ENCODE measurements at places on chromosomes 1 and 21. TPM values are rescaled to one million over a fixed set of nuclear protein-coding genes. Genes with fewer than 3 reads are reported as not detected.

S100A8 gene
- total RNA-seq: 9.9 TPM

C1orf226 gene
- total RNA-seq: 3.3 TPM

KCNE2 gene
- not detected for total RNA-seq

IL20 gene
- total RNA-seq: not detected

HES4 gene
- 55.3 TPM for total RNA-seq

CALML6 gene
- not detected for total RNA-seq

ANKRD65 gene
- 9.3 TPM for total RNA-seq

MEGF6 gene
- 11.2 TPM for total RNA-seq

DNA sequence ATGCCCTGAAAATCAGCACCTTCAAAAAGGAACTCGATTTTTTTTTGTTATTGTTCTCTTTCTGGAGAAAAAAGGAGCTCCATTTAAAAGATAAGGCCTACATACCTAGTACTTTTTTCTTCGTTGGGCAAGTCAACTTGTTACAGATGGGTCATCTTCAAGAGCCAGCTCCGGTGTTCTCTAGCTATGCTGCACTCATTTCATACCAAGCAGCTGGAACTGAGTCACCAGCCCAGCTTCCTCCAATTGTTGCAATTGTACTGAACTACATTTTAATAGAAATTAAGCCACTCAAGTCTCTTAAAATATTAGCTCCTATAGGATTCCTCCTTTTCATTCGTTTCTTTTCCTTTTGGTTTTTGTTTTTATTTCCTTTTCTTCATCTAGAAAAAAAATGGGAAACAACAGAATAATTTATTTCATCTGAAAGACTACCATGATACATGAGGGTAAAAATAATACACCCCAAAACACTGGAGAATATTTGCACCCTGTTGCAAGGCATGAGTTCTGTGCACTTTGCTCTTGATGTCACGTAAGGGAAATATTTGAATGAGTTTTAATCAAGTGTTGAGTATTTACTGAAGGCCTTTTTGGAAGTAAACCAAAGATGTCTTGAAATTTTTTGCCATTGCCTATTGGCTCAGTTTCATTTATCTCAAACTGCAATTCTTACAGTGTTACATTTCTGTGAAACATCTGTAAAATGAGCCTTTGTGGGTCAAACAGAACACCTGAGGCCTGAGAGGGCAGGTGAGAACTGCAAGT is 60.5 kb downstream of the CLIC4 start:
- no peak for DNase-seq

DNA sequence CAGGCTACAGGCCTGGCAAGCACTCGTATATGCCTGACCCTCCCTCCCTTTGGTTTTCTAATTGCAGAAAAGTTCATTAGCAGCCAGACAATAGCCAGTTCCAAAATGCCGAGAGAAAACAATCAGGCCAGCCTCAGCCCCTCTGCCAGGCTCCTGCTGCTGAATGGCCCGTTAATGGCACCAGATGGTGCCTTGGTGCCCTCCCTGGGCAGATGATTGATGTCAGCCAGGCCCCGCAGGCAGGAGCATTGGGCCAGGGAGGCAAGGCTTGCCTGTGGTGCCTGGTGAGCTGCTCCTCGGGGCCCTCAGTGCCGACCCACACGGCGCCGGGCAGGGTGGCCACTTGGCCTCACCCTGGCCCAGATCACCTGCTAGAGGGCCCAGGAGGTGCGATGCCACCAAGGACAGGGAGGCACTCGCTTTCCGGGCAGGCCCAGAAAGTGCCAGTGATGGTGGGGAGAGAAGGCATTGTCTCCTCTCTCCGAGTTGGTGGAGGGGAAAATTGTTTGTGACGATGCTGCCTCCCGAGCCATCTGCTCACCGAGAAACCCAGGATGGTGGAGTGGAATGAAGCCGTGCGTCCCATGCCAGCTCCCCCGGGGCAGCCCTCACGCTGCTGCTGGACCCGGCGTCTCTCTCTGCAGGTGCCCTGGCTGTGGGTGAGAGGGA is 28.1 kb downstream of the QSOX1 start:
- no peak for DNase-seq

DNA sequence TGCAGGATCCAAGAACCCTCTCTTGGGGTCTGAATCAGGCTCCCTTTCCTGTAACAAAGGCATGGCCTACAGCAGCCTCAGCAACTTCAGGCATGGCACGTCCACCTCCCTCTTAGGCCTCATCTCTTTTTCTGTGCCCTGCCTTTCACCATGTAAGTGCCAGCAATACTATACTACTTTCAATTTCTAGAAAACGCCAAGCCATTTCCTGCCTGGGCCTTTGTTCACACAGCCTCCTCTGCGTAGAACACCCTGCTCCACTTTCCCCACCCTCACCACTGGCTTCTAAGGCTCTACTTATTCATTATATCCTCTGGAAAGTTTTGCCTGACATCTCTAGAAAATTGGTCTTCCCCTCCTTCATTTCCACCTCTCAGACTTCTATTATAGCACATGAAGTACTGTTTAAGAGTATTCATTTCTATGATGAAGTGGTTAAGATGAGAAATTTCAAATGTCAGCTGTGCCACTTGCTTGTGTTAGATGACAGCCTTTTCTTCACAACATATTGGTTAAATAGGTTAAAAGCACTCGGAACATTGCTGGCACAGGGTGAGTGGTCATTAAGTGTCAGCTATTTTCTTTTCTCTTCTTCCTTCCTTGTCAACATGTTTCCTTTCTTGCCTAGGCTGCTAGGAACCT is 41.6 kb upstream of the VWA5B1 start:
- no peak for DNase-seq

DNA sequence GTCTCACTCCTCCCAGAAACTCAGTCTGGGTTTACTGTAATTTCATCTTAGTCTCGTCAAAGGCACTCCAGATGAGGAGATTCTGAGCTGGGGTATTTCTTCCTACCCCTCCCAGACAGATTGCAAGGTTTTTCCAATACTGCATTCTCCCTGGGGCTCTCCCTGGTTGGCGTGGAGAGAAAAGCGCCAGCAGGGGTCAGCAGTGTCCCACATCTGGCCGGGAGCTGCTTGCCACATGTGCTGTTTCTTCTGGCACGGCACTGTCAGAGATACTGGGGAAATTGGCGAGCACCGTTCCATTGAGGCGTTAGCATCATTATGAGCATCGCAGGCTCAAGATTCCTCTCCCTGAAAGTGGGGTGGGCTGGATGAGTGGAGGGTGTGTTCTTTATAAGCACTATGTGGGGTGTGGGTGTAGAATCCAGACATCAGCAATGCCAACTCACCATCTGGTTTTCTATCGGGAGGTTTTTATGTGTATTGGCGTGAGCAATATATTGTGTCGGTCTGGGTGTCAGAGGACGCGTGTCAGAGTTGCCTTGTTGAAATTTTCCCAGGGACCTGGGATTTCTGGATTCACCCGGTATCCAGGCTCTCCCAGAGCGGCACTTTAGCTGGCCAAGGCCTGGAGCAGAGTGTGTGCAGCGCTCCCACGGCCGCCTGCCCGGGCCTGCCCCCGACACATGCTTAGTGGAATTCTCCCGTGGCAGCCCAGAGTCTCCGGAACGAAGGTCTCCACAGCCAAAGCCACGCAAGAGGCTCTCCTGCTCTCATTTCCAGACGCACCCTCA is 8.0 kb upstream of the NAV1 start:
- DNase-seq: peak; percentile 97

DNA sequence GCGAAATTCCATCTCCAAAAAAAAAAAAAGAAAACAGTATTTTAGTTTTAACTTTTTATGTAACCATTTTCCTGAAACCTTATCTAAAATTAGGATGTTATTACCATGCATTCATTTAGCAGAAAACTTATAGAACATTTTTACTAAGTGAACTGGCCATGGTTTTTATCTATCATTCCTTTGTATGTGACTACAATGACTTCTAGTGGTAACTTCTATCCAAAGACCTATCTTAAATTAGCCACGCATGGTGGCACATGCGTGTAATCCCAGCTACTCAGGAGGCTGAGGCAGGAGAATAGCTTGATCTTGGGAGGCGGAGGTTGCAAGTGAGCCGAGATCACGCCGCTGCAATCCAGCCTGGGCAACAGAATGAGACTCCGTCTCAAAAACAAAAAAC is 11.4 kb downstream of the GGPS1 start:
- no peak for DNase-seq

DNA sequence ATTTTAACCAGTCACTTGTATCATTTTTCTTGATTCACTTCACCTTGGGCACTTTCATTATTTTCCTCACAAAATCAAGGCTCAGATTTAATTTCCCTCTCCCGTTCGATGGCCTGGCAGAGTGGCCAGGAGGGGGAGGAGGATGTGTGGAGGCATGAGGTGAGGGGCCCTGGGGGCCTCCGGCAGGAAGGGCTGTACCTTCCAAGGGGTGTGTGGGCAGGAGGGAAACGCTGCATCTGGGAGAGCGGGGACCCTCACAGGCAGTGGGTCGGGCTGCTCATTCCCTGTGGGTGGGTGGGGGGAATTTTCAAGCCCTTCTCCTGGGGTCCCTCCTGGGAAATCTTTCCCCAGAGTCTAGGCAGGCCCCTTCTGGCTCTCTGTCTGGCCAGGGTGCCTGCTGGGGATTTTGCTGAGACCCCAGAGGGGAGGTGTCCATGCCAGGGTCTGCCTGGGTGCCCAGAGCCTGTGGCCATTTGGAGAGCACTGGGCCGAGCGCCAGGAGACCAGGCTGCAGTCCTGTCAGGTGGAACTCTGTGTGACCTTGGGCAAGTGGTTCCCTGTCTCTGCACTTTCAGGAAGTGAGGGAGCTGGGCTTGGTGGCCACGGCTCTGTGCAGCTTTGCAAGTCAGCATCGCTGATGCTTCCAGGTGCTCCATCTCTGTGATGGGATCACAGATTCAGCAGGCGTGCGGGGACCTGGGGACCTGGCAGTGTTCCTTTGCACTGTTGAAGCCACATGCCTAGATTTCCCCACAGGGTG is 81.9 kb upstream of the C1orf174 start:
- DNase-seq: no peak

- no peak for DNase-seq
Measured at GRCh38 chr1:118184739-118185083, 317 bp downstream of the SPAG17 start.

DNA sequence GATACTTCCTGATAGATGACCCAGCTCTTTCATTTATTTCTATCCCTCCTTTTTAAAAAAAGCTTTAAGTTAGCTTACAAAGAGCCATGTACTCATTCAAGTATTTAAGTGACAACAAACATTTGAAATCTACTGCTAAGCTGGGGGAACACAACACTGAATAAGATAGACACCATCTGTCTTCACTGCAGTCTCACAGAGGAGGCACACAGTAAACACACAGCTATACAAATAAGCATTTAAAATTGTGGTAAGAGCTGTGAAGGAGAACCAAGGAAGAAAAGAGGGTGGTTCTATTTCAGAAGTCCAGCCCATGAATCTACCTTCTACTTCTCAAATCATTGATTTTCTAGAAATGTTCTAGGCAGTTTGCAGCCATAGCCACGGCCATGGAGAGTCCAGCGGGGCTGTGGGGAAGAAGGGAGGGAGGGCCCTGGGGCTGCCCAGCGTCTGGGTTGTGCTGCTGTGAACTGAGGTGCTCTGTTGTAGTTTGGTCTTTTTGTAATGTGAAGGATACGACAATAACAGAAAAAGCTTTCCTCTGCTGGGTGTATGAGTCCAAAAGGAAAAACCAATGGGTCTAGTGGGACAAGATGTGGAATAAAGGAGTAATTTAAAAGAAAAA is 28.2 kb downstream of the PRDM2 start:
- no peak for DNase-seq

- DNase-seq: no peak
Measured at GRCh38 chr1:222557148-222557547, 9.2 kb upstream of the HHIPL2 start.

- DNase-seq: no peak
Measured at GRCh38 chr1:168709405-168710363, 19.3 kb downstream of the DPT start.

GRCh38 chr1:246602194-246602593 is 35.9 kb downstream of the CNST start:
- DNase-seq: no peak

GRCh38 chr1:59738591-59739015 is 76.1 kb upstream of the HOOK1 start:
- no peak for DNase-seq
